ENCODE measurements at places on chromosomes 1 and 21.

DNA sequence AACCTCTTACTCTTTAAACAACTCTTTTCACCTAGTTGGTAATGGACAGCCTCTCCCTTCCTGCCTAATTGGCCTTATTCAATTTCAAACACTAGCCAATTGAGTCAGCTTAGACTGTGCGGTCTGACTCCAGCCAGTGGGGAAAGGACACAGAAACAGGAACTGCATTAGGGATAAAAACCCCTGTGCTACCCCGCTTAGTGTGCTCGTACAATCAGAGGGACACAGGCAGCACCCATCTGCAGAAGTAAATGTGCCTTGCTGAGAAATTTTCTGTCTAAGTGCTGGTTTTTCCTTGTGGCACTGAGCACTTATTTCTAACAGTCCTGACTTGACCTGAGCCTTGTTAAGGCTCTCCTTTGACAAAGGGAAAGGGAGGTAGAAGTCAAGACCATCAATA lies 6.0 kb upstream of the CD2 start:
- DNase-seq, result no peak

DNA sequence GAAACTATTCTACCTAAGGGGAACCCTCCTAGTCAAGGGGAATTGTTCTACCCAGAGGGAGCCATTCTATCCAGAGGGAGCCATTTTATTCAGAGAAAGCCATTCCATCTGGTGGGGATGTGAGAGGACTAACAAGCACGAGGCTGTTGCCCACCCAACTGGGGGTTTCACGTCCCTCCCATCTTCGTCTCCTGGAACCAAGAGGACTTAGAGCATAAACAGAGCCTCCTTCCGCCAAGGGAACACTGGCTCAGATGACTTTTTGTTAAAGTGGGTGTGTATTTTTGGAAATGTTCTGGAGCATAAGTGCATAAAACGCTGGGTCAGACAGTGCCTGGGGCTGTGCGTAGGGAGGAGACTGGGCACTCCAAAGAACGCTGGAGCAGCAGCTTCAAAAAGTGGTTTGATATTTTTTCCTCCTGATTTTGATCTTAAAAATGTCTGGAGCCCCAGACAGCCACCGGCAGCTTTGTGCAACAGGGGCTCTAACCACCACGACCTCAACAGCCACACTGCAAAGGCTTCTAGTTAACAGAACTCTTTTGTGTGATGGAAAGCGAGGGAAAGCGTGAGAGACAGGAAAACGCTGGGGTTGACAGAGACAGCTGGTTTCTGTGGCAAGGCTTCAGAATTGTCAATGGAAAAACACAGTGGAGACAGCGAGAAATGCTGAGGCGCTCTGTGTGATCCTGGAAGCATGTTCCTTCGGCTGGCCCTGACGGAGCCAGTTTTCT lies 363.6 kb upstream of the CAMK1G start:
- DNase-seq, result no peak

- no peak for DNase-seq
These were observed 72.6 kb upstream of the IPO9 start for GRCh38 chr1:201756406-201756805.

GRCh38 chr1:1318131-1318652 lies 6.3 kb downstream of the INTS11 start:
- no peak for DNase-seq

DNA sequence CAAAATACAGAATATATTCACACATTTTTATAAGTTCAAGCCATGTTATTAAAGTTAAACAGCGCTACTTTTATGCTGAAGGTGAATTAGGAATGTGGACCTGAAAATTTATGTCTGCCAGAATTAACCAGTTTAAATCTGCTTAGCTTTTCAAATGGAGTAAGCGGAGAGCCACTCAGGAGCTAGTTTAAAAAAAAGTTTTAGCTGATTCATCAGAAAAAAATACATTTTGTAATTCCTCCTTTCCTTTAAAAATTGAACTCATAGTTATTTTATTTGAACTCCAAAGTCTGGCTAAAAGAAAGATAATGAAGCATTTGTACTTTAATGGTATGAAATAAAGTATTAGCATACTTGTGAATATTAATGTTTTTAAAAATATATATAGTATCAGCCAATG lies 21.2 kb downstream of the C21orf91 start:
- no peak for DNase-seq

All from GM12864 (cell line).